ENCODE measurements at places on chromosomes 2 and 18.

DNA sequence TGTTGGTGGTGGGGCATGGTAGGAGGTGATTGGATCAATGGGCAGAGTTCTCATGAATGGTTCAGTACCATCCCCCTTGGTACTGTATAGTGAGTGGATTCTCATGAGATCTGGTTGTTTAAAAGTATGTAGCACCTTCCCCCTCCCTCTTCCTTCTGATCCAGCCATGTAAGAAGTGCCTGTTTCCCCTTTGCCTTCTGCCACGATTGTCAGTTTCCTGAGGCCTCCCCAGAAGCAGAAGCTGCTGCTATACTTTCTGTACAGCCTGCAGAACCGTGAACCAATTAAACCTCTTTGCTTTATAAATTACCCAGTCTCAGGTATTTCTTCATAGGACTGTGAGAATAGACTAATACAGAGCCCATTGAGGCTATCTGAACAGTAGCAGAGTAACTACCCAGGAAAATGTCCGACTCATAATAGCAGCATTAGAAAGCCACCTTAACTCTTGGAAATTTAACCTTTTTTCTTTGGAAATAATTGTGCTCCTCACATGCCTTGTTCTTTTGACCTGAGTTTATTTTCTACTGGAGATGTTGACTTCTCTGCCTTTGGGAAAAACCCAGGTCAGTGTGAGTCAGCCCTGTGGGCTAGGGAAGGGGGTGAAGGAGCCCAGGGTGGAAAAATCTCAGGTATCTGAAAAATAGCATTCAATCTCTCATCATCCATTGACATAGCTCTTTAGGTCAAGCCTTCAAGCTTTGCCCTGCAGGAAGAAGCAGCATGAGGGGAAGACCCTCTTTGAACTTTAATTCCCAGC lies 18.1 kb downstream of the CYP1B1 start:
- no peak for DNase-seq

GRCh38 chr2:62374301-62375112 lies 131.5 kb downstream of the TMEM17 start:
- no peak for DNase-seq

- DNase-seq: no peak
Observed at GRCh38 chr18:28559511-28559910, 382.6 kb upstream of the CDH2 start.

DNA sequence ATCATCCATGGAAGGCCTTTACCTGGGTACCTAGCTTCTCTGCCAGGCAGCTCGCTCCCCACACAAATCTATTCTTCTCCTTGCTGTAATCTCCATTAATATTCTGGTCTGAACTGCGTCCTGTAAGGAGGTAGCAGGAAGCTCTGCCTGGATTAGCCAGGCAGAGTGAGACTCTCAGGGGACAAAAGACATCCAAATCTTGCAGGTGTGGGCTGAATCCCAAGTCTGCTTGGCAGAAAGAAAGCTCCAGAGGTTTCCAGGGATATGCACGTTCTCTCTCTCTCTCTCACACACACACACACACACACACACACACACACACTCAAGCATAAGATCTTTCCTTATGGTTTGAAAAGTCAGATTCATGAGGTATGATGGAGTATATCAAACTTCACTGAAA lies 66.5 kb downstream of the THNSL2 start:
- DNase-seq: no peak

DNA sequence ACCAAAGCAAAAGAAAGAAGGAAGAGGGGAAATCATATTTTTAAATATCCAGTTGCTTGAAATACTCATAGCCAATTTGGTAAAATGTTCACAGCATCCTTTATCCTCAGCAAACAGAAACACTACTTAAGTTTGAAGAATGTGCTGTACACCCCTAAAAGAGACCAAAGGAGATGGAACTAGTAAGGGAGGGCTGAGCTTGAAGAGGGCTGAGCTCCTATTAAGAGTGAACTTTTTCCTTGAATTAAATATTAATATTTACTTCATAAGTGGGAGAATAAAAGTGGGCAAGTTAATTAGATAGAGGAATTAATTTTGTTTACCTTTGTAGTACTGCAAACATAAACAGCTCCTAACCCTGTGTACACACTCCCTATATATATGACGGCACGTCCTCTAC lies 7.0 kb downstream of the EVX2 start:
- no peak for DNase-seq

DNA sequence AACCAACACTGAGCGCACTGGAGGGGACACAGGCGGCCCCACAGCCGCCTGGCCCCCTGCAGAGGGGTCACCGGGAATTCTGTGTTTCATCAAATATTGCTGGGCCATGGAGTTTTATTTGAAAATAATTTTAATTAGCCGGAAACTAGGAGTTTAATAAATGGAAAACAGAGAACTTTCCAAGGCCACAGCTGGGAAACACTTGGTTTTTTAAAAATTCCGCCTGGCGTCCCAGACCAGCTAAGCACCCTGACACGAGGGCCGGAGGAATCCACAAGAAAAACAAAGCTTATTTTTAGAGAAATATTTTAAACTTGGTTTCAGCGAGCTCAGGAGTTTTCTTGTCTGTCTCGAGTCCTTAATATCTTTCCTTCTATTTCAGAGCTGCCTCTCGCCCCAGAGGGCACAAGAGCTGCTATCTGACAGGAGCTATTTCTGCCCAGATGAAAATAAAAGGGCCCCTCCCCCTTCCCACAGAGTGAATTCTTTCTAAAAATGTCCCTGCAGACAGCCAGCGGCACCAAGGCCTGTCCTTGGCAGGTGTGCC lies 8.2 kb downstream of the ZFP36L2 start:
- no peak for DNase-seq

DNA sequence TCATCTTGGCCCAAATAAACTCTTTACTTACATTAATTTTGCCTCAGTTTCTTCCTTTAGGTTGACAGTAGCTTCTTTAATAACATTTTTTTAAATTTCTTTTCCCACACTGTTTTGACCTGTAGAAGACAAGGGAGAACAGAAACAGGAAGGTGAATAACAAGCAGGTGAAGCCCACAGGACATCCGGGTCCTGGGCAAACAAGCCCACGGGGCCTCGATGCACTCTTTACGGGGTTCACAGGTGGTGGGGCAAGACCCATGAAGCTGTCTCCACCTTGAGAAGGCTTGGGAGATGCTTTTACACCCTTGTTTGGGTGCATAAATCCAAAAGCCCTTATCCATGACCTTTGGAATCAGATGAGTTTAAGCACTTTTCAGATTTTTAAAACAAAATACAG lies 301.0 kb upstream of the MGAT5 start:
- DNase-seq: no peak

DNA sequence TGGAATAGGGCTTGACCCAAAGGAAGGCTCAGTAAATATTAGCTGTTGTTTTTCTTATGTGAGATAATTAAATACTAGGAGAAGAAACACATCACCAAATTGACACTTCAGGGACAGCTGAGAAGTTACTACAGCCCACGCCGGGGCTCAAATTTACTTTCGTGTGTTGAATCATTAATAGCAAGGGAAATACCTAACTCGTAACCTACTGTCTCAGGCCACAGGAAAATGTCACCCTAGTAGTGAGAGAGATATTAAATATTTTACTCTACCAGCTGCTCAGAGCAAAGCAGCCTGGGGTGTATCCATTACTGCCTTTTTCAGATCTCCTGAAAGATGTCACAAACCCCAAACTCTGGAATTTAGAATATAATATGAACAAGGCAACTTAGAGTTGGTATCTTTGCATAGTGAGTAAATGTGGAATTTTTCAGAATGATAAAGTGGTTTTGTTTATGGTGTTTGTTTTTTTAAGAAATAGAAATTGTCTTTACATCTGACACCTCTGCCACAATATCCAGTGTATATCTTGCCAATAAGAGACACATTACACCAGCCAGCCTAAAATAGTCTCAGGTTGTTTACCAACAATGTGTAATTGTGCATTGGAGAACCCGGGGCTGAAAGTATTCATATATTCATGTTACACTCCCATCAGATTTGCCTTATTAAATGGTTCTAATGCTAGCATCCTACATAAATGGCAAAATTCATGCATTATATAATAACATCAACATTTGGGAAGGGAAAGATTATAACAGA lies 48.4 kb downstream of the ATP8B1 start:
- DNase-seq: no peak

DNA sequence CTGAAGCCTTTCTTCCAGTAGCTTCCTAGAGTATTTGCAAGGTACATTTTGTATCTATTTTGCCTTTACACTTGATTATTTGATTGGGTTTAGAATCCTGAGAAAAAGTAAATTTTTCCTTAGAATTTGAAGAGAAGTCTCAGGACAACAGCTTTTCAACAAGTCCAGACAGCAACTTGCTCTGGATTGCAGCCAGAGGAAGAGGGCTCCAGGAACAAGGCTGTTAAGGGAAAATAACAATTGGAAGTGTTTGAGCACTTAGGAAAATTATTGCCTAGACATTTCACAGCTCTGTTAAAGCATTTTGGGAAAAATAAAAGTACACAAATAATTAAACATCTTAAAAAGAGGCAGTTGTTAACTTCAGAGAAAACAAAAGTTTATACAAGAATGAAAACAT lies 58.3 kb upstream of the RAPGEF4 start:
- no peak for DNase-seq

DNA sequence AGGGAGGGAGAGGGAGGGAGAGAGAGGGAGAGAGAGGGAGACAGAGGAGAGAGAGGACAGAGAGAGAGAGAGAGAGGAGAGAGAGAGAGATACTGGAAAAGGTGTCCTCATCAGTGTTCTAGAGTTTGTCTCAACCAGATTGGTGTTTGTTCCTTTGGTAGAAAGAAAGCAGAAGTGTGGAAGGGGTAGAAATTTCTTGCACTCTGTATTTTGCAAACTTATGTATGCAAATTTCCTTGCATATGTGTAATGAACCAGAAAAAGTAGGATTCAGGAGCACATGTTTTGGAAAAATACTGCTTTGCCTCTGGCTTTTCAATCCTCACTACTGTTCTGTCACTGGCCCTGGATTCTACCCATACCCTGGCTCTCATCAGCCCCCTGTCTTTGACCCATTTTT lies 1.1 kb upstream of the SP140 start:
- DNase-seq: no peak

DNA sequence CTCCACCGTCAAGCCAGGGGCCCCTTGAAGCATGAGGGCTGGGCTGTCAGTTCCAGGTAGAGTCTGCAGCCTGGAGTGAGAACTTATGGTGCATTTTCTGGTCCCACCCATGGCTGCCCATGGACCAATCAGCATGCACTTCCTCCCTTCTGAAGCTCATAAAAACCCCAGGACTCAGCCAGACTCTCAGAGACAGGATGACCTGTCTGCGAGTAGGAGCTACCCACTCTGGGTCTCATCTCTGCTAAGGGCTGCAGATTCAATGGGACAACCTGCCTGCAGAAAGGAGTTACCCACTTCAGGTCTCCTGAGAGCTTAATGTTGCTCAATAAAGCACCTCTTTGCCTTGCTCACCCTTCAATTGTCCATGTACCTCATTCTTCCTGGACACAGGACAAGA lies 9.4 kb upstream of the DUSP19 start:
- no peak for DNase-seq

DNA sequence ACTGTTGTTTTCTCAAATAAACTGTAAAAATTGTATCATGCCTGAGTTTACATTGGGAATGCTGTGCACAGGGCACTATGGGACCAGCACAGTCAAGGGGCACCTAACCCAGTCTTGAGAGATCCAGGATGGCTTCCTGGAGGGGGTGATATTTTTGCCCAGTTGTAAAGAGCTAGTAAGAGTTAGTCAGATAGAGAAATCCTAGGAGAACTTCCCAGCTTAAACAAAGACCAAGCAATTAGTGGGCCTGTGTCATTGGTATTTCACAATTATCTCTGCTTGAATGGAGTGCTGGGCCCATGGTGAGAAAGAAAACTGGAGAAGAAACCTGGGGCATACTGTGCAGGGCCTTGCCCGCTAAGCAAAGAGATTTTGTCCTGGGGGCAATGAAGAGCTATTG lies 12.2 kb downstream of the XDH start:
- no peak for DNase-seq

DNA sequence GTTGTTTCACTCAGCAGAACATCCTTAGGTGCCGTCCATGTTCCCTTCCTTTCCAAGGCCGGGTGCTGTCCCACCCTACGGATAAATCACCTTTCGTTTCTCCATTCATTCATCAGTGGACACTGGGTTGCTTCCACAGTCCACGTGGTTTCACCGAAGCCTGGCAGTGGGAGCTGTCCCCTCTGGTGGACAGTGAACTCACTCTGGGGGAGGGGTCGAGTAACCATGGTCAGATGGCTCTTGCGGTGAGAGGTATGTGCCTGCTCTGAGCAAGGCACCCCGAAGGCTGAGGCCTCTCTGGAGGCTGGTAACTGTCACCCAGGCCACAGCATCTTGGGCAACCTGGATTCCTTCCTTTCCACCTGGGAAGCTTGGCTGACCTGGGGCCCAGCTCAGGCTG lies 61.5 kb upstream of the TWIST2 start:
- no peak for DNase-seq

All from Right ventricle myocardium inferior (tissue), 1 donor.